ENCODE measurements at places on chromosomes 1 and 21.

DNA sequence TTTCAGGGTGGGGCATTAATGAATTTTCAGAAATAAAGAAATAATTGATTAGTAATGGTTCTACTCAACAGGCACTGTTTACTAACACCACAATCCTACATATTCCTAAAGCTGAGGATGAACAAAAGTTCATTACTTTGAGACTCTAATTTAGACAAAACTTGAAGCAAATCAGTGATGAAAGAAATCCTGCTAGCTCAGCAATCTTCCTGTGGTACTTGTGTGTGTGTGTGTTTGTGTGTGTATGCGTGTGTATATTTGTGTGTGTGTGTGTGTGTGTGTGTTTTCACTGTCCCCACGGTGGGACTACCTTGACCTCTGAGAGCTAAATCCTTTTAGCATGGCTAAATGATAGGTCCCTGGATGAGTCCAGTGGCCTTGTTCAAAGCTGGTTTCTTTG is 48.5 kb upstream of the RAB3GAP2 start:
- no peak overlapping the region for H3K27ac ChIP-seq
- no peak for DNase-seq
- no peaks in the 10 kb centered on the region for H3K4me1 ChIP-seq

- no peak for DNase-seq
- no peak overlapping the region for H3K27ac ChIP-seq
- H3K4me1 ChIP-seq: no peaks in the 10 kb centered on the region
- no peak overlapping the region for H3K4me3 ChIP-seq
- no peaks in the 10 kb centered on the region for H3K27me3 ChIP-seq
- no peaks in the 10 kb centered on the region for H3K36me3 ChIP-seq
Observed at GRCh38 chr1:189405419-189405818, 1072.2 kb downstream of the BRINP3 start.

DNA sequence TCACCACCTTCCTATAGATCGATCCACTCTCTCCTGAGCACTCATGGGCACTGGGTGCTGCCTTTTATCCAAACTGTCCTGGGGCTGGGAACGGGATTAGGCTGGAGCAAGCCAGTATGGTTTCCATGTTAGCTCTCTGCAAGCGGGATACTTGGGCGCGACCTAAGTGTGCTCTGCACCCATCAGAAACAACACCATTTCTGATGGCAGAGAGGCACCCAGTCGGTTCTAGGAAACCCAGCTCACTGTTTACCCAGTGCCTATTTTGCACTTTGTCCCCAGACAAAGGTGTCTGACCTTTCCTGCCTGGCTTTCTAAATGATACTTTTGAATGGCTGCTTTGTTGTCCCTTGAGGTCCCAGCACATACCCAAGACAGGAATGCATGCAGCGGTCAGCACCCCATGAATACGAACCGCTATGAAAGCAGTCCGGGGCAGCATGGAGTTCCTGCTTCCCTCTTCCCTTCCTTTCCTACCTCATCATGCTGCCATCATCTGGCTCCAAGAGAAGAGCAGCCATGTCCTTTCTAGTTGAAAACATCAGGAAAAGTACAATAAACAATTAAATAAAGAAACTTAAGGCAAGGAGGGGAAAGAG is 83.9 kb downstream of the TRABD2B start:
- no peaks in the 10 kb centered on the region for H3K4me1 ChIP-seq
- no peaks in the 10 kb centered on the region for H3K36me3 ChIP-seq
- no peak overlapping the region for H3K4me3 ChIP-seq

- H3K4me1 ChIP-seq: peaks cover 68% of the 10 kb centered on the region
- DNase-seq: no peak
- H3K4me3 ChIP-seq: peak overlapping the region; percentile 98
Observed at GRCh38 chr1:28740118-28740517, 3.4 kb downstream of the YTHDF2 start.

- DNase-seq: peak; percentile 80
- H3K36me3 ChIP-seq: peaks cover 52% of the 10 kb centered on the region
- H3K4me3 ChIP-seq: peak overlapping the region; percentile 87
- peaks cover 2% of the 10 kb centered on the region for H3K27me3 ChIP-seq
Observed at GRCh38 chr1:87335175-87335884, 6.7 kb downstream of the LMO4 start.

DNA sequence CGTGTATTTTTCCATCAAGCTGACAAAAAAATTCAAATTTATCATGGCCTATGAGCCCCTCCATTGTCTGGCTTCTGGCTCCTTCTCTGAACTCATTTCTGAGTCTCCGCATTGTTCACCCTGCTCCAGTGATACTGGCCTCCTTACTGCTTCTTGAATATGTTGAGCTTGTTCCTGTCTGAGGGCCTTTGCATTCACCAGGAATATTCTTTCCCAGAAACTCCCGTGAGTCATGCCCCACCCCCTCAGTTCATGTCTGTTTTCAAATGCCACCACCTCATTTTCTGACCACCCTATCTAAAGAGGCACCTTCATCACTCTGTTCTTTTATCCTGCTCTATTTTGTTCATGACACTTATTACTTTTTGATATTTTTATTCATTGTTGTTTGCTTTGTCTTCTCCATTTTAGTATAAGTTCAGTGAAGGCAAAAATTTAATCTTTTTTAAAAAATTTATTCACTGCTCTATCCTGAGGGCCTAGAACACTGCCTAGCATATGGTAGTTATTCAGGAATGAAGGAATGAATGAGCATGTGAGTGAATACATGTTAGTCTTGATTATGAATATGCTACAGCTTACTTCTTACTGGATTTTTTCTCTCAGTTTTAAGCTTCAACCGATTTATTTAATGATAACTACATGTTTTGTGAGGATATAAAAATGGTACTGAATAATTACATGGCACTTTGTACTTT is 140.4 kb upstream of the C1orf105 start:
- H3K4me3 ChIP-seq: no peak overlapping the region
- DNase-seq: no peak
- no peaks in the 10 kb centered on the region for H3K27me3 ChIP-seq
- H3K27ac ChIP-seq: no peak overlapping the region

GRCh38 chr1:78743626-78744025 is 94.0 kb downstream of the IFI44 start:
- peaks cover 2% of the 10 kb centered on the region for H3K27me3 ChIP-seq
- no peaks in the 10 kb centered on the region for H3K4me1 ChIP-seq
- H3K27ac ChIP-seq: no peak overlapping the region
- DNase-seq: no peak

- peaks cover 29% of the 10 kb centered on the region for H3K36me3 ChIP-seq
- no peaks in the 10 kb centered on the region for H3K27me3 ChIP-seq
- H3K4me3 ChIP-seq: peak overlapping the region; percentile 85
Observed at GRCh38 chr1:160578525-160579191, 638 bp downstream of the CD84 start.

DNA sequence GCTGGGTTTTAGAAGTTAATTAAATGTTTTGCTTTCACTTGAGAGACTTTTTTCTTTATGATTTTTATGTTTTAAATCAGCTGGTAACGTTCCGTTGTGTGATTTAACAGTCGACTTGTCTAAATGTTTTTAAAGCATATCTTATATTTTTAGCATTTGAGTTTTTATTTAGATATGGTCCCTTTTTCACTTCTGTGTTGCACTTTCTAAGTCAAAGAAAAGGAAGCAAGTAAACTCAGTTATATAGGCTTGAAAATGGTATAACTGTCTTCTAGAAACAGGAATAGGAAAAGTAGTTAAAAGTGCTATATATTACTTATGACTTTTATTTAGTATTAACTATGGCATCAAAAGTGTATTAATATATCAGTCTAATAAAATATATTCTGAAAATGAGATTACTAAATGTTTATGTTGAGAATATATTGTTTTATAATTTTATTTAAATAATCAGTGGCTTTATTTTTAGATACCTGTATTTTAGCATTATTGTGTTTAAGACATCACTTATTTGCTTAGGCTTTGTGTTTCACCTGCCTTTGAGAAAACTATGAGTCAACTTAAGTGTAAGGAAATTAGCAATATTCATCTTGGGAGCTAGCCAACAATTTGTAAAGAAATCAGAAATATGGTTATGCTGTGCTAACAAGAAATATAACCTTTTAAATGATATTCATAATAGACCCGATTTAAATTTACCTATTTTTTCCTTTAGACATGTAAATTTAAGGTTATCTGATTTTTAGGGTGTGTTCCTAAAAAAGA is 60.5 kb downstream of the RABGAP1L start:
- no peaks in the 10 kb centered on the region for H3K27me3 ChIP-seq
- DNase-seq: no peak
- no peak overlapping the region for H3K4me3 ChIP-seq

GRCh38 chr1:228987736-228988506 is 252.6 kb downstream of the RHOU start:
- no peak for DNase-seq
- peaks cover 1% of the 10 kb centered on the region for H3K27me3 ChIP-seq
- H3K4me3 ChIP-seq: no peak overlapping the region
- H3K27ac ChIP-seq: no peak overlapping the region
- no peaks in the 10 kb centered on the region for H3K36me3 ChIP-seq
- H3K4me1 ChIP-seq: peaks cover 3% of the 10 kb centered on the region

- no peak for DNase-seq
- no peak overlapping the region for H3K27ac ChIP-seq
- H3K4me1 ChIP-seq: peaks cover 26% of the 10 kb centered on the region
- no peaks in the 10 kb centered on the region for H3K27me3 ChIP-seq
- H3K4me3 ChIP-seq: no peak overlapping the region
Observed at GRCh38 chr1:6623269-6623965, 1.3 kb upstream of the THAP3 start.

GRCh38 chr21:42538479-42539275 is 25.0 kb downstream of the SLC37A1 start:
- no peak for DNase-seq
- H3K4me1 ChIP-seq: peaks cover 12% of the 10 kb centered on the region
- H3K4me3 ChIP-seq: no peak overlapping the region
- no peak overlapping the region for H3K27ac ChIP-seq
- H3K27me3 ChIP-seq: no peaks in the 10 kb centered on the region
- peaks cover 4% of the 10 kb centered on the region for H3K36me3 ChIP-seq

DNA sequence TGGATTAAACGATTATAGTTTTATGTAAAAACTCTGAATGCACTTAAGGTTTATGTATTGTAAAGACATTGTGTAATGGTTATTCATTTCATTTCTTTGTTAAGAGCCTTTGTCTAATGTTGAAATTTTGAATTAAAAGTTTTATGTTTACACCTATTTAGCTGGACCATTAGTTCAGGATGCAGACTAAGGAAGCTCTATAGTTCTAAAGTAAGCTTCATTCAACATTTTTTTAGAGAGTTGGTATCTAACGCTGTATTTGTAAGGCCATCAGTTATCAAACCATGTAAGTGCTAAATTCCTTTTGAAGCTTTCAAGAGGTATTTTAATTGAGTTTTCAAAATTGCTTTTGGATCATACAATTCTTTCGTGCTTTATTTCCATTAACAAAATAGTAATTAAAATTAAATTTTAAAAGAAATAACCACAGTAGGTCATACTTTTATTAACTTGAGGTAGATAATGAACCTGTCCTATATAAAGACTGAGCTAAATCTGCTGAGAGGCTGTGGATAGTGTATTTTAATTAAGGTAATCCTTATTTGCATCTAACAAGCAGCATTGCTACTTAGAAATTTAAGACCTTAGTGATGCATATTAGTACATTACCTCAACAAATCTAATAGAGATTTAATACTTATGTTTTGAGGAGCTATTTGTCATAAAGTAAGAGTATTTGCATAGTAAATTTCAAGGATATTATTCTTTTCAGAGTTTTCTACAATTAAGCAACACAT is 47.9 kb downstream of the RWDD3 start:
- no peak for DNase-seq
- no peaks in the 10 kb centered on the region for H3K27me3 ChIP-seq
- no peaks in the 10 kb centered on the region for H3K4me1 ChIP-seq

DNA sequence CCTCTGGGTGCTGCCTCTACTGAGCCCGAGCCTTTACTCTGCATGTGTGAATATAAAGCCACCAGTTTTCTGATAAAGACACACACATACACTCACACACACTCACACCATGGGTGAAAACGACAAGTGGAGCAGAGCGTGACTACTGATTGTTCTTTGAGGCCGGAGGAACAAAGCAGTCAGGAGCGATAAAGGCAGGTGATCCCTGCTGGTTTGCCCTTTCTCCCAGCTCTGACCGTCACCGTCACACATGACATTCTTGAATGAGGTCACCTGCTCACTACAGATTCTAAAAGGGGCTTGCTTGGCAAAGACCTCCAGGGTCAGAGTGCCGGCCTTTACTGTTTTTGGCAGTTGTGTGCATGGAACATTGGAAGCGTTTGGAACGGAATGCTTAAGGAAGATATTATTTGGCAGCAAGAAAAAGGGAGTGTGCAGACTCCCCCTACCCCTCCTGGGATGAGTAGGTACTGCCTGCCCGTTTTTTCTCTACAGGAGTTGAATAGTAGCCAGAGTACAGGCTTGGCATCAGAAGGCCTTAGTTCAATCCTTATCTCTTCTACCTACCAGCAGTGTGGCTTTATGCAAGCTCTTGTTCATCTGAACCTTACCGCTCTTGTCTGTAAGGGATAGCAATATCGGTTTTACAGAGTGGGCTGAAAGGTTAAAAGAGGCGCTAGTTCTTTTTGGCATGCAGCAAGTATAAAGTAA is 79.7 kb downstream of the PBX1 start:
- H3K4me3 ChIP-seq: no peak overlapping the region
- H3K36me3 ChIP-seq: no peaks in the 10 kb centered on the region
- H3K27me3 ChIP-seq: no peaks in the 10 kb centered on the region
- DNase-seq: no peak

DNA sequence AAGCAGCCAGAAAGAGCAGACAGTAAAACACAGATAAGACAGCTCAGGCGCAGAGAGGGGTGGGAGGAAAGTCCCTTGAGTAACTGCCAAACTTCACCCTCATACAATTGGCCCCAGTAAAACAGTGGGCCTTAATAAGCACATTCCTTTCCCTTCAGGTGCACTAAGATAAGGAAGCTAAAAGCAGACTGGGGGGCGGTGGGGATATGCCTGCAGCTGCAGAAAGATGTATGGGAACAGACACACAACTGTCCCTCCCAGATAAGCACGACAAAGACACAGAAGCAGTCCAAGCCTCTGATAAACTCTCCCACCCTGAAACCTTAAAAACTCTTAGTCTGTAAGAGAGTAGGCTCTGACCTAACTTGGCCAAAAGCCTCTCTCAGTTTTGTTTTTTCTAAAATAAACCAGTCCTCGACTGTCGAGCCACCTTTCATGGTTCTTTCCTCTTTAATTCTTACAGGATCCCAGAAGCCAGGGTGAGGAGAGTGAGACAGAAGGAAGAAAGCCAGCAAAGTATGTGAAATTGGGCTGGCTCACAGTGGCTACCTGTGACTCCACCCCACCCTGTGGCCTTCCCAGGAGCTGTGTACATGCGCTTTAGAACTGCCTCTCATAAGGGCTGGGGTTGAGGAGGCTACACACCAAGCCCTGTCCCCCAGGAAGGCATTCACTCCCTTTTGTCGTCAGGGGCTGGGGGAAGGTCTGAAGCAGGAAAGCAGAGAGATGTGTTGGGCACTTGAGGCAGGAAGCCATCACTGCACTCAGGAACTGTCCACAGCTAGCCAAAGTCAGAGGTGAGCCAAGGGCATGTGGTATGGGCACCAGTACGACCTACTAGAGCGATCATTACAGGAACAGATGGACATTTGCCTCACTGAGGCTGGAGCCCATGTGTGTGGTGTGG is 4.6 kb downstream of the PGLYRP4 start:
- no peak for DNase-seq
- peaks cover 46% of the 10 kb centered on the region for H3K4me1 ChIP-seq
- no peak overlapping the region for H3K4me3 ChIP-seq
- peaks cover 24% of the 10 kb centered on the region for H3K27me3 ChIP-seq
- no peaks in the 10 kb centered on the region for H3K36me3 ChIP-seq

Data from activated CD8-positive, alpha-beta T cell treated with anti-CD3 and anti-CD28 coated beads for 36 hours (primary cell).